H9 (cell line): ENCODE measurements at places on chromosomes 5 and 9. TPM values are rescaled to one million over a fixed set of nuclear protein-coding genes. Genes with fewer than 3 reads are reported as not detected.

SURF6 gene
- 55.1 and 56.3 TPM in 2 replicates for total RNA-seq

PCDHGA8 gene
- 0.90 and 1.0 TPM in 2 replicates for total RNA-seq

GTF2H2 gene
- total RNA-seq = 45.1 and 51.8 TPM in 2 replicates

DNA sequence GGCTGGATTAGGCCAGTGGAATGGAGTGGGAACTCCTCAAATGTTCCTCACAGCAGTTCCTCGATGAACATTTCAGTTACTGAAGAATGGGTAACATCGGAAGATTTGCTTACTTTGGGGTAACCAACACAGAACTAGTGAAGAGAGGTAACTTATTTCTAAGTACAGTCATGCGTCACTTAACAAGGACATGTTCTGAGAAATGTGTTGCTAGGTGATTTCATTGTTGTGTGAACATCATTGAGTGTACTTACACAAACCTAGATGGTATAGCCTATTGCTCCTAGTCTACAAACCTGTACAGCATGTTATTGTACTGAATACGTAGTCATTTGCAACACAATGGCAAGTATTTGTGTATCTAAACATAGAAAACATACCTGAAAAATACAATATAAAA is 228.3 kb downstream of the MAST4 start:
- DNase-seq = no peak

DNA sequence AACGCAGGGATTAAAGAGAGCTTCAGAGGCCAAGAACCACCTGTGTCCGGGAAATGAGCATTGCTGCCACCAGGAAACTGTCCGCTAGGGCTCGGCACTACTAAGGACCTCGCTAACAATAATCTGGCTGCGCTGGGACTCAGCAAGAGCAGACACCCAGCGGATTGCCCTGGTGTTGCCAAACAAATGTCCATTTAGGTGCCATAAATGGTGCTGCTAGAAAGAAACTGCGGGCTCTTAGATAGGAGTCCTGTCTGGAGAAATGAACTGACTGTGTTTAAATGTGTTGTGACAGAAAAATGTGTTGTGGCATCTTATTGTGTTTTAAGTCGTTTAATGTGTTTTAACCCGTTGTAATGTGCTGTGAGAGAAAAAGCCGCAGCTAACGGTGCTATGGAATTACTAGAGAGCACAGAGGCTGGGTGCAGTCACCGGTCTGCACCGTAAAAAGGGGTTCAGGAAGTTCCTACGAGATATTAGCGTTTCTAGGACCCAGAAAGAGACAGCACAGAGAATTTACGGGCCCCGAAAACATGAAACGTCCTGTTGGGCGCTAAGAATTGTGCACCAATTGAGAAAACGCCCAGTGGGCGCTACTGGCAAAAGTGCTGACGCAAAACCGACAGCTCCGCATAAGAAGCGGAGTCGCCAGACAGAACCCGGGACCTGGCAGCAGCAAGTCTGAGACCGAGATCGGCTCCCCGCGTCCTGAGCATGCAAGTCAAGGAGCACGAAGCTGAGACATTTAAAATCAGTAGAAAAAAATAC is 90.6 kb downstream of the ANXA2R start:
- no peak for DNase-seq

DNA sequence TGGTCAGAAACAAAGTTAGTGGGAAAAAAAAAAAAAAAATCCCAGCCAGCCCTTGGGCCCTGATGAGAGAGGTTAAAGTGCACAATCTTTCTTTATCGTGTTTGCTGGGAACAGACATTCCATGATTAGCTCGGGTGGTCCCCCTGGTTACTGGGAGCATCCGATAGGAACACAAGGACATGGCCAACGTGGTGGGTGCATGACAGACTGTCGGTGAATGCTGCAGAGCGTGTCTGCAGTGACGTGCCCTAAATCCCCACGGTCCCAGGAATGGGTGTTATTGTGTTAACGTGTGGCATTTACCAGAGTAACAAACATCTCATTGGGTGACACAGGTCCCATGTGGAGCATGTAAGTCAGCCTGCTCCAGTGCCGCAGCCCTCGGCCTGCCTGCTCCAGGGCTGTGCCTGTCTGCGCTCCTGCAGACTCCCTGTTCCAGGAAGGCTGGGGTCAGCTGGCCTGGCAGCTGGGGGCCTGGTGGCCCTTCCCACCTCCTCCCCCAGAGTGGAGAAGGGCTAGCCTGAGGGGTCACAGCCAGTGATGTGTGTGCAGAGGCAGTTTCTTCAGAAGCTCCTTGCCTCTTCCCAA is 34.3 kb upstream of the TBC1D2 start:
- DNase-seq = no peak

- DNase-seq = no peak
Measured at GRCh38 chr5:9058666-9059065, 487.2 kb downstream of the SEMA5A start.

- DNase-seq = no peak
Measured at GRCh38 chr5:128825826-128826225, 139.5 kb upstream of the SLC27A6 start.

GRCh38 chr5:94313188-94313587 is 305.2 kb downstream of the KIAA0825 start:
- DNase-seq = no peak

DNA sequence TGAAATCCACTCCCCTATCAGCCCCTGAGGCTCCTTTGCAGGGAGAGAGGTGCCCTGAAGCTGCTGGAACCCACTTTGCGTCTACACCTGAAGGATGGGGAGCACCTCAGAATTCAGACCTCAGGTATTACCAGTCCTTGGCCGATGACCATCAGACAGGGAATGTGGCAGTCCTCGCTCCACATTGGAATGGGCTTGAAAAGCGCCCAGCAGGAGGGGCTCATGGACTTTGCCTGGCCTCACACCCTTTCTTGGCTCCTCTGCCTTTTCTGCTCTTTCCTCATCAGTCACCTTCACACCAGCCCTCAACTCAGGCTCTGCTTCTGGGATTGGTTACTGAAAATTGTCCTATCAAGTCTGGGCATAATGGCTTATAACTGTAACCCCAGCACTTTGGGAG is 83.9 kb downstream of the BARX1 start:
- peak; percentile 30 for DNase-seq

GRCh38 chr9:126914458-126915280 is at the start of gene RALGPS1:
RALGPS1 (plus strand) TSS chr9:126914782; CDS start chr9:126962290, 47,508 bp downstream.
- peak; percentile 99 for DNase-seq

- DNase-seq = no peak
Measured at GRCh38 chr5:45385321-45386058, 310.7 kb downstream of the HCN1 start.

DNA sequence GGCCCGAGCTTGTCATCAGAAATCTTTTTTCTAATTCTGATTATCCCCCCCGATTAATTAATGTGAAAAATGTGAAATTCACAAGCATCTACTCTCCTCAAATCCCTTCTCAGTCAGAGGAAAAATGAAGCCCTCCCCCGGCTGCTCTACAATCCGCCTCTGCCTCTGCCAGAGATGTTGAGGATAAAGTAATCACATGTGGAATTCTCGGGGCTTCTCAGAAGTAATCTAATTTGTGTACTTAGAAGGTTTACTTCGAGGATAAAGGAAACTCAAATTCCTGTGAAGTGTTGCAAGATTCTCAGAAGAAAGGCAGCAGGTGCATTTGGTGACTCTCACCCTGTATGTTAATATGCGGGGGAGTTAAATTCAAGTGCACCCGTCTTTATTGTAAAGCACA is 726.1 kb upstream of the ADAMTS16 start:
- no peak for DNase-seq

DNA sequence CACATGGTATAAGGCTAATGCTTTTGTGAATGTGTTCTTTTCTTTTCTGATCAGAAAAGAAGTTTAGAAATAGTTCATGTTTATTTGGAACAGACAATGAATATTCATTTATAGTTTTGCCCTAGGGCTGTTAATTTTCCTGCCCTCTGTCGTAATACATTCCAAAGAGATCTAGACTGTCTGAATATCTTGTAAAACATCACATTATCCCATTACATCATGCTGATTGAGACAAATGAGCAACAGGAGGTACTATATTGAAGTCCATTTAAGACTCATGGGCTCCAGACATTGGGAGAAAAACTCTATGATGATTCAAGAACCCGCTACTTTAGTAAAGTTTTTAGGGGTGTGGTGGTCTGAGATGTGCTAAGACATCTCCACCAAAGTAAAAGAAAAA is 121.2 kb upstream of the MAP1B start:
- DNase-seq = no peak

DNA sequence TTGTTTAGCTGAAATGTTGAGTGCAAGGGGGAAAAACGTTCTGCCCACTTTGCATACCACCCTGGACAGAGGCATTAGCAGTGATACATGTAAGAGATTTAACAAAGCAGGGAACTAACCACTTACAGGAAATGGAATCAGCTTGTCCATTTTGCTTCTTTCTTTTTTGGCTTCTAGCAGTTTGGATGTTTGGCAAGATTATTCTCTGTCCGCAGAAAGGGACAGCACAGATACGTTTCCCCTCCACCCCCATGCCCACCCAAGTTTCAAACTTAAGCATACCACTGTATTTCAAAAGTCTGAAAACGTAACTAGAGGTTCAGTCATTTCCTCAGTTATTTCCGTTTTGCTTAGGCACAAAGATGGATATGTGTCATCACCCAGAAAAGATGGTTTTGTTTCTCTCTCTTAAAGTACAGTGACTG is 118.4 kb downstream of the GDNF start:
- no peak for DNase-seq
